A549 treated with Hydrocortisone at 1 μM for 4 hours (cell line): ENCODE measurements at places on chromosomes 1 and 21. TPM values are rescaled to one million over a fixed set of nuclear protein-coding genes. Genes with fewer than 3 reads are reported as not detected.

The RASAL2 gene
- 15.3 to 20.3 TPM (median 18.8 TPM) in 5 replicates for total RNA-seq

The GBP7 gene
- total RNA-seq: not detected in 5 replicates

The ERO1B gene
- 2.1 to 3.1 TPM (median 2.6 TPM) in 5 replicates for total RNA-seq

The APCS gene
- total RNA-seq: not detected in 5 replicates

The S100A14 gene
- 0.14 to 0.82 TPM (median 0.52 TPM) in 5 replicates for total RNA-seq

The OR2M3 gene
- not detected in 5 replicates for total RNA-seq

The TSTD1 gene
- 0.36 to 0.44 TPM (median 0.39 TPM) in 4 of 5 replicates, not detected in the other for total RNA-seq

The RPL11 gene
- 1,026 to 1,507 TPM (median 1,393 TPM) in 5 replicates for total RNA-seq

The ALDH9A1 gene
- total RNA-seq: 39.3 to 46.9 TPM (median 40.0 TPM) in 5 replicates

The OPRD1 gene
- total RNA-seq: 0.02 to 0.07 TPM (median 0.03 TPM) in 4 of 5 replicates, not detected in the other

The CHI3L1 gene
- total RNA-seq: not detected in 5 replicates

The HES4 gene
- total RNA-seq: 15.6 to 64.4 TPM (median 55.7 TPM) in 5 replicates

The IL23R gene
- not detected in 5 replicates for total RNA-seq

The CYP4B1 gene
- 0.09 to 0.10 TPM (median 0.10 TPM) in 3 of 5 replicates, not detected in the others for total RNA-seq

The OLFML3 gene
- 3.8 to 4.3 TPM (median 4.0 TPM) in 5 replicates for total RNA-seq

The BTG3 gene
- 20.5 to 26.1 TPM (median 25.7 TPM) in 5 replicates for total RNA-seq

The FAM131C gene
- 13.8 to 19.9 TPM (median 17.8 TPM) in 5 replicates for total RNA-seq

The KRTAP10-1 gene
- not detected in 5 replicates for total RNA-seq

The LAX1 gene
- total RNA-seq: not detected in 5 replicates

The ELAVL4 gene
- not detected in 5 replicates for total RNA-seq

The BEND5 gene
- not detected in 5 replicates for total RNA-seq

The CYP4Z1 gene
- not detected in 5 replicates for total RNA-seq

The KCNE2 gene
- not detected in 5 replicates for total RNA-seq

The FHL3 gene
- total RNA-seq: 9.1 to 10.9 TPM (median 9.6 TPM) in 5 replicates

The SLC6A9 gene
- 12.6 to 15.0 TPM (median 13.9 TPM) in 5 replicates for total RNA-seq

The DSTYK gene
- 6.9 to 10.7 TPM (median 8.6 TPM) in 5 replicates for total RNA-seq

The OR2T1 gene
- not detected in 5 replicates for total RNA-seq

The BOLA1 gene
- 17.9 to 24.2 TPM (median 22.7 TPM) in 5 replicates for total RNA-seq

The HNRNPCL2 gene
- total RNA-seq: not detected in 5 replicates

The LCE2B gene
- not detected in 5 replicates for total RNA-seq

The S100A16 gene
- total RNA-seq: 487 to 581 TPM (median 545 TPM) in 5 replicates

The IFI44 gene
- total RNA-seq: 0.16 to 0.79 TPM (median 0.43 TPM) in 5 replicates
